ENCODE measurements at places on chromosomes 4 and X.

GRCh38 chr4:101279377-101279871 is 67.9 kb downstream of the PPP3CA start:
- DNase-seq: no peak

DNA sequence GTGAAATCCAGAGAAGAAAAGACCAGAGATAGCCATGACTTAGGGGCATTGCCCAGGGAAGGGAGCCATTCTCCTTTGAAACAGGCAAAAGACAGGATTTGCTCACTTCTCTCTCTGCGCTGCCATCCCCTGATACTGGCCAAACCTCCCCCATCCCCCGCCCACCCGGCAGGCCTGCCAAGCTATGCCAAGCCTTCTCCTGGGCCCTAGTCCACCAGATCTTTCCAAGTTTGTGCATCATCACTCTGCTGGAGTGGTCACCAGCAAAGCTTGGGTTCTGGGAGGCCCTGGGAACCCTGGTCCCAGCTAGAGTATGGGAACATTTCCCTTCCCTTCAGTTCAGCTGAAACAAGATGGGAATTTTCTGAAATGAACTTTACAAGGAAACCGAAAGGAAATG is 18.4 kb downstream of the EFNB1 start:
- no peak for DNase-seq

DNA sequence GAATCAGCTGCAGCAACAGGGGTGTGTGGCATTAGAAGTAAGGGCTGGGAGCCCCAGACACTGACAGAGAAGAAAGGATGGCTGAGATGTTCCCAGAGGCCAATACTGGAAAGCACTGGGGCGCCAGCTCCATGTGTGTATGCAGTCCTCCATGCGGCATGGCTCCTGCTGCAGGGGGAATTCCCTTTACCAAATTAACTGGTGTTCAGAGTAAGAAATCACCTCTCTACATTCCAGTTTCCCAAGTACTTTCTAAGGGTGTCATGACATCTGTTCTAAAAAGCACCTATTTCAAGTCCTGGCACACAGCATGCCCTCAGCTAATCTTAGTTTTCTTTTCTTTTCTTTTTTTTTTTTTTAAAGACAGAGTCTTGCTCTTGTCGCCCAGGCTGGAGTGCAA is 98.0 kb downstream of the MAML3 start:
- DNase-seq: no peak

DNA sequence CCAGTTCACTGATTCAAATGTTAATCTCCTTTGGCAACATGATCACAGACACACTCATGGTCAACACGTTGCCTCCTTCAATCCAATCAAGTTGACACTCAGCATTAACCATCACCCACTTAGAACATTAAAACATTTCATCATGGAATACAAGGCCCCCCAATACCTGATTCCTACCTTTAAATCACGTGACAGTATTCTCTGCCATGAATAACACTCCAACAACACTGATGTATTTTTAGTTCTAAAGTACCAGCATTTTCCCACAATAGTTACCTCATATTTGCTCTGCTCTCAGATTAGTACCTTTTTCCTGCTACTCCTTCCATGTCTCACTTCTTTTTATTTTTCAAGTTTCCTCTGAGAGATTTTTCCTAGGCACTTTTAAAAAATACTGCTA is 19.6 kb downstream of the IL13RA2 start:
- DNase-seq: no peak

GRCh38 chrX:120365968-120366367 is 4.1 kb downstream of the ATP1B4 start:
- no peak for DNase-seq

DNA sequence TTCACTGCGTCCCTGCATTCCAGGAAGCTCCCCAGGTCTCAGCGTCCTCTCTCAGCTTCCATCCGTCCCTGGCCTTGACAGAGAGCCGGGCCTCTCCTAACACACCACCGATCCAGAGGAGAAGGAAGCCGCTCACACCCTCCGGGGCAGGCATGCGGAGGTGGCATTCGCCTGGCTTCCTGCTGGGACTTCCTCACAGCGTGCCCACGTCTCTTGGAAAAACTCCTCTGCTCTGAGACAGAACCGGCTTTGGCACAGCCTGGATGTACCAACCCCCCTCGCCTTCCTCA is 3.2 kb downstream of the CTAG2 start:
- no peak for DNase-seq

GRCh38 chr4:85573270-85573669 is 98.3 kb downstream of the ARHGAP24 start:
- DNase-seq: no peak

- DNase-seq: no peak
Measured at GRCh38 chr4:680928-681645, 6.7 kb downstream of the MYL5 start.

DNA sequence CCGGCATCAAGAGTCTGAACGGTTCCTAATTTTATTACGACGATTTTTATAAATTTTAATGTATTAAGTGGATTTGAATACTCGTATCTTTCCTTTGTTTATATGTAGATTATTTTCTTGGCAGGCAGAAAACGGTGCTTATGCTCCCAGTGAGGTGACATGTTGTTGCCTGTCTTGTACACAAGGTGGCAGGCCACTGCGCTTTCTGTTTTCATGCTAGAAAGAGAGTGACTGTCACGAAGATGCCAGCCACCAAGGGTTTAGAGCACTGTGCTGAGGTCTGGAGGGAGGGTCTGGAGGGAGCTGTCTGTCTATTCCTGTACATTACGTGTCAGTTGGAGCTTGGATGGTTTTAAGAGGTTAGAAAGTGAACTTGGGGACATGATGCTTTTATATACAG is 87.7 kb downstream of the SHROOM2 start:
- peak; percentile 9 for DNase-seq

DNA sequence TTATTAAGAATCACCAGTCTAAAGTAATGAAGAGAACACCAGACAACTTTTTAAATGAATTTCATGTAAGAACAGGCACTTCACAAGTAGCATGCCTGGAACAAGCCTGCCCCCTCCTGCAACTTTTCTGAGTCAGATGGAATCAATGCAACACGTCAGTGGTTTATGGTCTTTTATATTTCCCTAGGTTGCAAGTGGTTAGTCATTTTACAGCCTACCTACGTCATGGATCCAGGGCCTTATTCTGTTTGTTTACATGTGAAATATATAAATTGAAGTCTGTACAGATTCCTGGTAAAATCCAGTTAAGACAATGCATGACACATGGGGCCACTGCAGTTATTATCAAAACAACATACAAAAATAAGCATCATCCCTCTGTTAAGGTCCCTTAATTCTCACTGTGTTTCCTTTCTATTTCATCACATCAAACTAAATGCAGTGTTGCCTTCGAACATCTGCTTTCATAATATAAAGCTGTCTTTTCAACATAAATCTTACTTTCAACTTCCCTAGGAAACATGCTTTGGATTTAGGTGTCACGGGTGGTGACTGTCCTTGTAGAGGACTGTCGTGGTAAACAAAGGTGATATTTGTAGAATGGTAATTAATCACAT is 309.3 kb downstream of the FRMPD4 start:
- no peak for DNase-seq

- peak; percentile 60 for DNase-seq
Measured at GRCh38 chr4:77052352-77052751, 23.4 kb downstream of the CCNI start.

- no peak for DNase-seq
Measured at GRCh38 chr4:59195839-59196238, 2004.3 kb upstream of the ADGRL3 start.

GRCh38 chr4:166078383-166078782 is 205.3 kb downstream of the TLL1 start:
- DNase-seq: no peak

DNA sequence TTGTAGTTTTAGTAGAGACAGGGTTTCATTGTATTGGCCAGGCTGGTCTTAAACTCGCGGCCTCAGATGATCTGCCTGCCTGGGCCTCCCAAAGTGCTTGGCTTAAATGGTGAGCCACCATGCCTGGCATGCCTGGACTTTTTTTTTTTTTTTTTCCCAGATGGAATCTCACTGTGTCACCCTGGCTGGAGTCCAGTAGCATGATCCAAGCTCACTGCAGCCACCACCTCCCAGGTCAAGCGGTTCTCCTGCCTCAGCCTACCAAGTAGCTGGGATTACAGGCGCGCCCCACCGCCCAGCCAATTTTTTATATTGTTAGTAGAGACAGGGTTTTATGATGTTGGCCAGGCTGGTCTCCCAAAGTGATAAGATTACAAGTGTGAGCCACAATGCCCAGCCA is 8.4 kb downstream of the UBE2K start:
- DNase-seq: no peak

- no peak for DNase-seq
Measured at GRCh38 chrX:64642482-64642881, 247.2 kb upstream of the MTMR8 start.

- no peak for DNase-seq
Measured at GRCh38 chr4:115851918-115852766, 738.7 kb upstream of the NDST4 start.

GRCh38 chr4:36351082-36351666 is 69.8 kb downstream of the DTHD1 start:
- DNase-seq: peak; percentile 71

DNA sequence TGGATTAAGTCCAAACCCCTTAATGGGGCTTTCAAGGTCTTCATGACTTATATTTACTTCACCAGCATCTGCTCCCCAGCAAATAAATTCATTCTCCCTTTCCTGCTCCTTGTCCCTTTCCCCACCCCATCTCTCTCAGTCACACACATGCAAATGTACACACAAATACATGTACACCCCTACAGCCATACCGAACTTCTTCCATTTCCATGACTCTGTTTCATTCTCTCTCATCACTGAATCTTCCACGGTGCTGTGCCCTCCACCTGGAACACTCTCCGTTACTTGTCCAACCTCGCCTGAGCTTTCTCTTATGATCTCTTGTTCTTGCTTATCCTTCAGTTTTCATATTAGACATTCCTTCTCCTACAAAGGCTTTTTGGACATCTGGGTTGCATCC is 22.0 kb upstream of the RPA4 start:
- no peak for DNase-seq

GRCh38 chrX:17662391-17662790 is 74.9 kb upstream of the SCML1 start:
- no peak for DNase-seq

DNA sequence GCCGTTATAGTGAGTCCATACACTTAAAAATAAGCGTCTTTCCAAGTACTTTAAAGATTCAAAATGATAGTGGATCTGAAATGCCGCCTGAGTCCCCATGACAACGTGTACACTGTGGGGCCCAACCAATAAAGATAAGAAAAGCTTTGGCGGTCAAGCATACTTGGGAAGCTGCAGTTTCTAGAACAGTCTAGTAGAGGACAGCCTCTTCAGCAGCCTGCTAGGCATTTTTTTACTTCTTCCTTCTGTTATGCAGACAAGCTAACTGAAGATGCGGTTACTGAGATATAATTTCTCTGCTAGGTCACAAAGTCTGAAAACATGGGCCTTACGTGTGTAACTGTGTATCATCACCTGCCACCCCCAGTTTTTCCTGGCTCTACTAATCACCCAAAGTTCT is 402 bp upstream of the UPRT start:
- DNase-seq: no peak

GRCh38 chrX:37975421-37975820 is 30.9 kb upstream of the SYTL5 start:
- no peak for DNase-seq

DNA sequence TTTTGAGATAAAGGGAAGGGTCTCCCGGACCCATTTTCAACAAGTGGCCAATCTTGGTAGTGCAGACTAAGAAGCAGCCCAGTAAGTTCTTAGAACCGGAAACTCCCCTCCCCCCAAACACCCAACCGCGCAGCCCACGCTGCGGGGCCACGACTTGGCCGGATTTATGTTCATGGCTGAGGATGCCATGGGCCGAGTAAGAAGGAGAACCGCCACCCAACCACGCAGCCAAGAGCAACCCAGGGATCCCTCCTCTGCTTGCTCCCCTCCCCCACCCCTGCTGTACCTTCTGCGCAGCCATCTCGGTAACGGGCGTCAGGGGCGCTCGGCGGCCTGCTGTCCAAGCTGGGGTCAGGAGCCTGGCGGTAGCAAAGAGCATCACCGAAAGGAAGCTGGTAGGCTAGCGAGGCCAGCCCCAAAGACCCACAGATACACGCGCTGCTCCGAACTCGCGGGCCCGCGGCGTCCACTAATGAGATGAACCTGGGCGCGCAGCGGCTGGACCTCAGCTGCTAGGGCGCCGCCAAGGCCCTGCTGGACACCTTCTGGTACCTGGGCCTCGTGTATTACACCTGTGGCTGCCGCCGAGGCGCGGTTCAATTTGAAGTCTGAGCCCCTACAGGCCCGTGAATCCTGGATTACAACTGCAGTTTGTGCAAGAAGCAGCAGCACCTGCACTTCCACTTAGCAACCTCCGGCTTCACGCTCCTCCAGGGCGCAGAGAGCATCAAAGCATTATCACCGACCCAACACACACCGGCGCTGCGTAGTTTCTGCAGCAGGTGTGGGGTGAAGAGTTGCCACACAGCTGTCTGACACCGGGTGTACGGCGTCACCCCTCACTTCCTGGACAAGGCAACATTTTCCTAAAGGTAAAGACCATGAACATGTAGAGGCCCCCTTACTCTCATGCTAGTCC is 63.4 kb downstream of the NUDT10 start:
- DNase-seq: peak; percentile 29

- no peak for DNase-seq
Measured at GRCh38 chrX:1248331-1249061, 20.1 kb upstream of the CSF2RA start.

DNA sequence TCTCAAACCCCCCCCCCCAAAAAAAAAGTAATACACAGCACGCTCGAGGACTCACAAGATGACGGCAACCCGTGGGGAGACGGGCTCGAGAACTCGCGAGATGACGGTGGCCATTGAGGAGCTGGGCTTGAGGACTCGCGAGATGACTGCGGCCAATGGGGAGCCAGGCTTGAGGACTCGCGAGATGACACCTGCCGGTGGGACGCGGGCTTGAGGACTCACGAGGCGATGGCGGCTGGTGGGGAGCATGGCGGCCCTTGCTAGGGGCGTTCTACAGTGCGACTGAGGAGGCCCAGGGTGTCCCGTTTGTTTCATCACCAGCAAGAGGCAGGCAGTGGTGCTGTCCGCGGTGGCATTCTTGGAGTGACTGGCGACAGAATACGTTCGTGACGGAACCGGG is 172.4 kb upstream of the MAGEB16 start:
- no peak for DNase-seq

- DNase-seq: no peak
Measured at GRCh38 chr4:39729557-39729956, 31.6 kb downstream of the UBE2K start.
